HCT116 (cell line): ENCODE measurements at places on chromosomes 2 and 18.

DNA sequence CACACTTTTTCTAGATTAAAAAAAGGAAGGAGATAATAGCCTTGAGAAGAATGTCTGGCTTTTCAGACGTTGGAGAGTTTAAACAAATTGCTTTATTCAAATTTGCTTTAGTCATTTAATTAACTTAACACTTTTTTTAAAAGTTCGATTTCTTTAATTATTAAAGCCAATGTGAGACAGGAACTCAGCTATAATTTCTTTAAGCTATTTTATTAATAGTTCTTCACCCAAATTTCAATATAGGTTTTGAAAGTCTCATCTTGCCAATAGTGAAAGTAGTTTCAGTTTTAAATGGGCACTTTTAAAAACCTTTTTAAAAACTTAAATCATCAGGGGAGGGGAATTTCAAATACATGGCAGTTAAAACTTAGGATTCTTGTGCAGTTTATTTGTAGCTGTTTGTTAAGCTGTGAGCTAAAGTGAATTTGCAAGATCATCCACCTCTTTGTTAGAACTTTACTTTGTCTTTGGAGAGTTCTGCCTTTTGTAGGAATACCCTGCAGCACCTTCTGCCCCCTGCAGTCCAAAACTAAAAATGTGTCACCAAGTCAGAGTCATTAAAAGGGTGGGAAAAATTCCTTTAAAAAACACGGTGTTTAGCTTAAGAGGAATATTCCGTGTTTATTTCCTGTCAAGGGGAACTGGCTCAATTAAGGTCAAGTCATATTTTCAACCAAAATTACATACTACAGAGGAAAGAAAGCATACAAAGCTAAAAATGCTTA lies 4.6 kb downstream of the TGIF1 start:
- no peak for DNase-seq

DNA sequence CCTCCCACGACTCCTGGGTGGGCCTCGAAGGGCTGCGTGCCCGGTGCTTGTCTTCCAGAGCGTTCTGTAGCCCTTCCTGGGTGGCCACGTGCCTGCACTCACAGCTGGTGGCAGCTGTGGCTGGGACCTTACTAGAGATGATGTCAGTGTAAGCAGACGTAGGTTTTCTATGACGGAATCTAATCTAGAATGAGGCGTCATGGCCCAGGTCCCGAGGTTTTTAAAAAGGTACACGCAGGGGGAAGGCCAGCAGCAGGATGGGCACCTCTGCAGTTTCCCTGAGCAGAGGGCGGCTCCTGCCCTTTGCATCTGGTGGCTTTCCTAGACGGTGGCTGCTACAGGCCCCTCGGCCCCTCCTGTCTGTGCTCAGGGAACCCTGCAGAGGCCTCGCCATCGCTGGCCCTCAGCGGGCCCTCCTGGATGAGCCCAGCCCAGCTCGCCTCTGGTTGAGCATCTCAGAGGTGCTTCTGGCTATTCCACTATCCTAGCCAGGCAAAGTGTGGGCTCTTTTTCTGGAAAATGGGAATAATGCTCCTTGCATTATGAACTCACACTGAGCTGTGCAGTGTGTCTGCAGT lies 49.6 kb upstream of the PXDN start:
- DNase-seq: no peak

- DNase-seq: no peak
Measured at GRCh38 chr2:120807751-120808150, 72.1 kb downstream of the GLI2 start.

- peak; percentile 26 for DNase-seq
Measured at GRCh38 chr2:115303-115702, 69.0 kb upstream of the FAM110C start.

GRCh38 chr2:71276311-71277146 lies 49.6 kb upstream of the PAIP2B start:
- DNase-seq: peak; percentile 84

DNA sequence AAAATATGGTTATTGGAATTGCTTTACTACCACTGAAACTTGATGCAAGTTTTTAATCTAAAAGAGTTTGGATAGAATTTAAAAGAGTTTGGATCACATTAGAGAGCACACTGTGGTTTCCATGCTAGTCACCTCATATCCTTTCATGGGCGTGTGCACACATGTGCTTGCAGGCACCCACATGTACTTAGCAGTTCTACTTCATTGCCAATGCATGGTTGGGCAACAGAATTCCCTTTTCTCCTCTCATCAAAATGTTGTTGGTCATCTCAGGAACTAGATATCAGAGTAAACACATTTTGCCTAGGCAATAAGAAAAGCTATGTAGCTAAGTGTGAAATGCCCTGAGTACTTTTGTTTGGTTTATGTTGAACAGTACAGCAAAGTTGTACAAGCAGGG lies 254.1 kb upstream of the RASGRP3 start:
- no peak for DNase-seq

GRCh38 chr2:74255660-74256213 lies 57.3 kb downstream of the MTHFD2 start:
- DNase-seq: no peak

DNA sequence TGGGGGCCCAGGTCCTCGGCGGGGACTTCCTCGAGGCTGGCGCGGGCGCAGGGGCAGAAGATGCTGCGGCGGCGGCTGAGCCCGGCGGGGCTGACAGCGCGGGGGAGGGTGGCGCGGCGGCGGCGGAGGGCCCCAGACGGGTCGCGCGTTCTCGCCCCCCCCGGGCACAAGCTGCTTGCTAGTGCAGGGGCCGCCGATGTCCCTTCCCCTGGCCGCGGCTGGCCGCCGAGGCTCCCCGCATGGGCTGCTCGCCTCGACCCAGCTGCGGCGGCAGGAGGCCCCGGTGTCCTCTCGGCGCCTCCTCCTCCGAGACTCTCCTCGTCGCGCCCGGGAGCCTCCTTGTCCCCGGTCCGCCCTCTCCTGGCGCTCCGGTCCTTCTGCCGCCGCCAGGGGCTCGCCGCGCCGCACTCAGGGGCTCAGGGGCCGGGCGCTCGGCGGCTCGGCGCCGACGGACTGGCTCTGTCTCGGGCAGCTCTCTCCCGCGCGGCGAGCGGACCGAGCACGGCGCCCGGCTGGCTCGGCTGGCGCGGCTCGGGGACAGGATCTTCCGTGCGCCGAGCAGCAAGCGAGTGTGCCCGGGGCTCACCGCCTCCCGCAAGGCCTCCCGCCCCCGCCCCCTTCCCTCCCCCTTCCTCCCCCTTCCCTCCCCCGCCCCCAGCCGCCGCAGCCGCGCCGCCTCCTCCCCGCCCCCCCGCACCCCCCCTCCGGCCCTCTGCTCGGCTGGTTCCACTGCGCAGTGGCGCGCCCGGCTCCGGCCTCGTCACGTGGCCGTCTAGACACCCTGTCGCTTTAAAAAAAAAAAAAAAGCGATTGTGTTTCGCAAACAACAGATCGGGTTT lies 902 bp upstream of the SMAD7 start:
- no peak for DNase-seq

DNA sequence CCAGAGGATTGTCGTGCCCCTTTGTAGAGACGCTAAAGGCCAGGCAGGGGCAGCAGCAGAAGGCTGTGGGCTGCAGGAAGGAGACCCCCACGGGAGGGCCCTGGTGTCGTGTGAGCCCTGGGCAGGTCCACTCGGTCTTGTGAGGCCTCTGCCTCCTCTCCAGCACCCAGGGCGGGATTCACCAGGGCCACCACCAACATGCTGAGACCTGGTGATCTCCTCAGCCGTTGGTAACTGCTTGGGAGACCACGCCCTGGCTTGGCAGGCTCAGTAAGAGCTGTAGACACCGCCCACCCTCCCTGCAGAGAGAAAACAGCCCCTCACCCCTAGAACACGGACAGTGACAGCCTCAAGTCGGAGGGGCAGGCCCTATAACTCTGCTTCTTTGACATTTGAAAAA lies 21.1 kb downstream of the MBP start:
- DNase-seq: no peak

DNA sequence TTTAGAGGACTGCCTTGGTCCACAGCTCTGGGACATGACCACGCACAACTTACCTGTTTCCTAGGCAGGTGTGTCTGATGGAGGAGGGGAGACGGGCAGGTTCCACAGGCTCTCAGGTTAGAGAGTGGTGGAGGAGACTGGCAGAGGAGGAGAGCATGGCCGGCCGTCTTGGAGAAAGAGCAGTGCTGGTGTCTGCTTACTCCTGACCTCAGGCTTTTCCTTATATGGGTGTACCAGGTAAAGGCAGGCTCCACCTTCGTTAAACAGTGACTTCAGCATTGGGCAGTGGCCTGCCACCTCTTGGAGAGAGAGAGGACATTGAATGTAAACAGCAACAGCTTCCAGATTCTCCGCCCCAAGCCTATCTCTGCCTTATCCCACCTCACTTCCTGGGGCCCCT lies at the start of gene CAPN13:
CAPN13 (minus strand) TSS at position 198 of the 400 bp plus-strand sequence. CDS start 20,121 bp downstream, outside the sequence.
- peak; percentile 32 for DNase-seq
